Stimulated activated CD8-positive, alpha-beta memory T cell treated with anti-CD3 and anti-CD28 coated beads, Interleukin-15, amount 100 ng/mL, for 48 hours (primary cell): ENCODE measurements at places on chromosomes 13 and 19.

DNA sequence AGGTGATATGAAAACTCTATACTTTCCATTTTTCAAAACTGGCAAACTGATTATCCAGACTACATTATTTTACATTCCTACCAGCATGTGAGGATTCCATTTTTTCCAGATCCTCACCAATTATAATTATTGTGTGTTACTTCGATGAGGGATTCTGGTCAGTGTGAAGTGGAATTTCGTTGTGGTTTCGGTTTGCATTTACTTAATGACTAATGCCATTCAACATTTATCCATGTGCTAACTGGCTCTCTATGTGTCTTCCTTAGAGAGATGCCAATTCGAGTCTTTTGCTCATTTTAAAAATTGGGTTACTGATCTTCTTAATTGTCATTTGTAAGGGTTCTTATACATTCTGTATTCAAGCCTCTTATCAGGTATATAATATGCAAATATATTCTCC, 1551.3 kb upstream of the MIR17HG start:
- DNase-seq, result no peak

- DNase-seq, result peak; percentile 49
These were observed 83.1 kb downstream of the AKAP11 start for GRCh38 chr13:42355092-42355485.

DNA sequence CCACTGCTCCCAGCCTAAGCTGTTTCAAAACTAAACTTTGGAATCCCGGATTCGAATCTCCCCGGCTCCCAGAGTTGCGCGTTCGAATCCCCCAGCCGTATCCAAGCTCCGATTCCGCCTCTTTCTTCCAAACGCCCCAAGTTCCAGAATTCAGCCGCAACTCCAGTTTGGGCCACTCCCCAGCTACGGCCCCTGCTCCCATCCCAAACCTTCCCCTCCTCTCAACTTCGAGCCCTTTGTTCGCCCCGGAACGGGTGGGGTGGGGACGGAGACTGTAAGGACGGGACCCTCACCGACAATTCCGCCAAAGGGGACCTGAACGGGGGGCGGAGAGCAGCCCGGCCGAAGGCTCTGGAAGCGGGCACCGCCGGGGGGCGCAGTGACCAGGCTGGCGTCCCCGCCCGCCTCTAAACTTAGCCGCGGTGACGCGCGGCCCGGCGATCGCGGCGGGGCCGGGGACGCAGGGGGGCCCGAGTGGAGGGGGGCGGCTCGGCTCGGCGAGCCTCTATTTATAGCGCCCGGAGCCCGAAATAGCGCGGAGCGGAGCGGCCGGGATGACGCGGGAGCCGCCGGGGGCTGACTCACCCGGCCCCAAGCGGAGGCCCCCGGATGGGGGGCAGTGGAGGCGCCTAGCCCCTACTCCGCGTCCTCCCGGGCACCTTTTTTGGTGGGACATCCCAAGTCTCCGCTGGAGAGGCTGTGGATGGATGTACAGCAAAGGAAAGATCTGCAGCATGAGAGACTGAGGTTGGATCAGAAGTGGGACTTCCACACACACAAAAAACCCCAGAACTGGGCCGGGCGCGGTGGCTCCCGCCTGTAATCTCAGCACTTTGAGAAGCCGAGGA, 4.9 kb upstream of the ERCC1 start:
- DNase-seq, result no peak

GRCh38 chr19:1496714-1497577, 6.0 kb downstream of the REEP6 start:
- no peak for DNase-seq
